ENCODE measurements at places on chromosomes 2 and 18. TPM values are rescaled to one million over a fixed set of nuclear protein-coding genes. Genes with fewer than 3 reads are reported as not detected.
A peak's percentile ranks its signal among the peaks of the same experiment; 100 is the strongest.

- no peak for DNase-seq
Measured at GRCh38 chr2:221464971-221465370, 107.1 kb downstream of the EPHA4 start.

GRCh38 chr18:67428805-67429204 is 87.7 kb downstream of the DSEL start:
- no peak for DNase-seq

Gene C2orf81
- 1.4 TPM for total RNA-seq

Gene SERPINB12
- total RNA-seq, result not detected

- no peak for DNase-seq
Measured at GRCh38 chr2:179843541-179843940, 17.9 kb downstream of the ZNF385B start.

Gene EPG5
- 6.2 TPM for total RNA-seq

DNA sequence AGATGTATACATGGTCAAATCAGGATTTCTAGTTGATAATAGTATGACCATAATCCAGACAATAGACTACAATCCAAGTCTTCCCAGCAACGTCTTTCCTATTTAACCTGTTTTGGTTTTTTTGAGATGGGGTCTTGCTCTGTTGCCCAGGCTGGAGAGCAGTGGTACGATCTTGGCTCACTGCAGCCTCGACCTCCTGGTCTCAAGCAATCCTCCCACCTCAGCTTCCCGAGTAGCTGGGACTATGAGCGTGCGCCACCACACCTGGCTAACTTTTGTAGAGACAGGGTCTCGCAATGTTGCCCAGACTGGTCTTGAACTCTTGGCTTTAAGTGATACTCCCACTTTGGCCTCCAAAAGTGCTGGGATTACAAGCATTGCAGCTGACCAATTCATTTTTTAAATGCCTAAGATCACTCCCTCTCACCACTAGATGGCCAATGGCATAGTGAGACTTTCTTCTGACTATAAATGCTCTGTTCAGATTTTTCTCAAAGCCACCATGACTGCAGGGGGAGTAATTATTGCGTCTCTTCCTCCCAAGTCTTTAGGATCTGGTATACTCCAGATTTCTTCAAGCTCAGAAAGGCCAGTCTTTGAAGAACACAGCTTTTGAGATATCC is 47.6 kb downstream of the HNRNPLL start:
- DNase-seq, result no peak

Gene FIGN
- 0.57 TPM for total RNA-seq

Gene STARD7
- total RNA-seq, result 199 TPM

DNA sequence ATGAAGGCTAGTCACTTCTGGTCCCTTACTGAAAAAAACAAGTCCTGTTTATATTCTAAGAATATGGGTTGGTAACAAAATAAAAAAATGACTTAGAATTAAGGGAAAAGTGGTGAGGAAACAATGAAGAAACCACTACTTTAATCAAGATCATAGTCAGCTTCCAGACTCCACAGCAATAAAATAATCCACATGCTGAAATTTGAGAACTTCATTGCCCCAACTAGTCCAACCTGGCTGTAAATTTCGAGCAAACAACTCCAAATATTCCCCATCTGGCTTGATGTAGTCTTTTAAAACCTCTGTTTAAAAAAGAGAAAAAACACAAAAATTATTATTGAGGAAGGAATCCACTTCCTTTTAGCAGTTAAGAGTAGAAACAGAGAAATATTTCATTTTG is 32.5 kb downstream of the METTL4 start:
- DNase-seq, result no peak

GRCh38 chr2:16713011-16713423 is 47.4 kb upstream of the CYRIA start:
- no peak for DNase-seq

- DNase-seq, result no peak
Measured at GRCh38 chr2:101349893-101350662, 37.2 kb downstream of the CREG2 start.

- DNase-seq, result no peak
Measured at GRCh38 chr18:73742957-73743356, 404.7 kb downstream of the FBXO15 start.

GRCh38 chr2:119598596-119599263 is 54.5 kb downstream of the CFAP221 start:
- no peak for DNase-seq

Gene ACMSD
- total RNA-seq, result not detected

Gene KYNU
- 11.7 TPM for total RNA-seq

Gene APCDD1
- 0.23 TPM for total RNA-seq

Gene THSD7B
- not detected for total RNA-seq

Gene ATP8B1
- total RNA-seq, result 5.2 TPM

DNA sequence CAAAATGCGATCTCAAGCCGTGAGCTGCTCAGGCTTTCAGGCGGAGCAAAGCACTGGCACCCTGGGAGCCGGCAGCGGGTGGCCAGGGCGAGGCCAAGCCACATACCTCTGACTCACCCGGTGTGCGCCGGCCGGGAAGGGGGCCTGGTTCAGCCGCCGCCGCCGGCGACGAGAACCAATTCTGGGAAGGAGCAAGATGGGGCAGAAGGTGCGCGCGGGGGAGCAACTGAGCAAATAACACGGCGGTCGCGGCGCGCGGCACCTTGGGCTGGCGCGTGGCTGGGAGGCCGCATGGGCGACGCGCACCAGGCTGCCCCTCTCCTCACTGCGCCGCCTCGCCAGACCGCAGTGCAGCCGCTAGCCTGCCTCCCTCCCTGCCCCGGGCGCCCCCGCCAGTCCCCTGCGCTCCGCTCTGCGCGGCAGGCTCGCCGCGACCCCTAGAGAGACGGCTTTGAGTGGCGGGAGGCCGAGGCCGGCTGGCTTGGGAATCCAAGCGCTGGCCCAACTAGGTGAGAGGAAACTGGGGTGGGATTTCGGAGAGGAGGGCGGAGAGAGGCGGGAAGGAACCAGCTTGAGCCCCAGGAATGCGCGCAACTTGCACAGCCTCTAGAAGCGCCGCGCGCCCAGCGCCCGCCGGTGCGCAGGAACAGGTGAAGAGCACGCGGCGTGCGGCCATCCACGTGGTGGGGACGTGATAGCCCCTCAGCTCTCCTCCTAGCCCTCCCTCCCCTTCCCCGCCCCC is 3.2 kb downstream of the NRP2 start:
- DNase-seq, result peak; percentile 91

- no peak for DNase-seq
Measured at GRCh38 chr18:29512761-29513160, 1335.8 kb upstream of the CDH2 start.

GRCh38 chr2:201057715-201058248 is 13.7 kb downstream of the HYCC2 start:
- DNase-seq, result no peak

GRCh38 chr2:192735447-192735846 is 540.7 kb upstream of the TMEFF2 start:
- DNase-seq, result no peak

DNA sequence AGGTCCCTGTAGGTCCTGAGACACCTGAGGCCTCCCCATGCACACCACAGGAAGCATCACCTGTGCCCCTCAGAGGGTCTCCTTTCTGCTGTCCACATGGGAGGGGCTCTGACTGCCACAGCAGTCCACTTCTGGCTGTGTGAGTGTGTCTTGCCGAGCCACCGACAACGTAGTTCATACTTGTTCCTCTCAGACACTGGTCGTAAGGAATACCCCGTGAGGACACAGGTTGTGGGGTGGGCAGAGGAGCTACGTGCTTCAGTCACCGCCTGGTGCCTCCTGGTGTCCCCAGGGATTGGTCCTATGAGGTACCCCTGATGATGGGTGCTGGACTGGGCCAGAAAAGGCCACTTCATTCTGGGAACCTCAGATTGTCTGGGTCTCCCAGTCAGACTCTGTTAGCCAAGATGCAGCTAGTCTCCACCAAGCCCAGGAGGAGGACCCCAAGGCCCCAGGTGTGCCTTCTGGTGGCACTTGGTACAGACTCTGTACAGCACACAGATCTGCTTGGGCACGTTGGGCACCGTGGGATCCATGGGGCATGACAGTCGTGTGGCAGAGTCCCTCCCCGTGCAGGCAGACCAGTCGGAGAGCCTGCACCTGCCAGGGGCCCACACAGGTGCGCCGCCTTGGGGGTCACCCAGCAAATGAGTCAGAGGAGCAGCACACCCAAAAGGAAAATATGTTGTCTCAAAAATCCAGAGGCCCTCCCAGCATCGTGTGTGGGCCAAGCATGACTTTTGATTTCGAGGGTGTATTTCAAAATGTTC is 2.5 kb downstream of the ARHGEF4 start:
- DNase-seq, result no peak

DNA sequence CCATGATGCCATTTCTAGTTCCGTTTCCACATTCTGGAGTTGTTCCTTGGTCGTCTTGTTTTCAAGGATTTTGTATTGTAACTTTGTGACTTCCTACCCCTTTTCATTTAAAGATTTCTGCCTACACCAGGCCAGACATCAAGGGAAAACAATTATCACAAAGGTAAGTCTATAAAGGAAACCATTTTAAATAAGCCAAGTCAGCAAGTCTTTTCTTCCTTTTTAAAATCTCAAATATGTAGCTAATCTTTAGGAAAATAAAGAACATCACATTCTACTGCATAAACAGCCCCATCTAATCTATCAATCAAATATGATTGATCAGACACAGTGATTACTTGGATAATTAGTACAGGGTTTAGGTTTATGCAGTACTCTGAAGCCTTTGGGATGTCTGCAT is 35.8 kb upstream of the INSIG2 start:
- DNase-seq, result no peak

GRCh38 chr18:72613534-72613930 is 69.4 kb upstream of the CBLN2 start:
- DNase-seq, result no peak

DNA sequence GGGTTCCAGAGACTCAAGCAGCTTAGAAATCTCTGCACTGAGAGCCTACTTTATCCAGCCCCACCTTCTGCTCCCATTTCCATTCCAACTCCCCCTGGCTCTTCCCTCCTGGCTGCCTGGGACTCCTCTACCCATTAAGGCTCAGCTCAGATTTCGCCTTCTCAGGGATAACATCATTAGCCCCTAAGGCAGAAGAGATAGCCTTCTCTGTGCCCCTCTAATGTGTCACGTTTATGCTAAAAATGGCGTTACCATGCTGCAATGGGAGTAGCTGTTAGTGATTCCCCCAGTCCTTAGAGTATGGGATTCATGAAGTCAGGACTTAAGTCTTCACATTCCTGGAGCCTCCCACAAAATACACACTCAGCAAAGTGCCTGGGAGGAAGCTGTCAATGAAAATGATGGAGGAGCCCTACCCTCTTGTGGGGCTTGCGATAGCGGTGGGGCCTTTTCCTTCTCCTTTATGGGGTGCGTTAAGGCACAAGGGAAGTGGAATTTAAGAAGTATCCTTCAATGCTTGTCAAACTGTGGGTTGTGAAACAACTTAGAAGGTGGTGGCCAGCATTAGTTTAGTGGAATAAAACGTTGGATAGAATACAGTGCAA is 144.7 kb upstream of the COPS8 start:
- DNase-seq, result no peak

DNA sequence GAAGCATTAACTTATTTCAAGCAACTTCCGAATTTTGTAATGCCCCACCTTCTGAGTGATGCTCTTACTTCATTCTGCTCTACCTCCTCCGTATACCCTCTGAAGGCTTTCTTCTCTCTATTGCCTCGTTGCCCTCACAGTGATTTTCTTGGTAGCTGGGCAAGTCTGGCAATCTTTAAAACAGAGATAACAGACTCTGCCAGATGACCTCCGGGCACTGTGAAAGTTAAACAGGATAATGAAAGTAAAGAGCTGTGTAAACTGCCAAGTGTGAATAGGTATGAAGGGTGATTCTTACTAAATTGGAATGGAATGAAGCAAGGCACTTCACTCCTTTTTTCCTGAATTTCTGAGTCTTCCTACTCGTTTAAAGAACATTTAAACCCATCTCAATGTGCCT is 207.3 kb upstream of the GYPC start:
- no peak for DNase-seq

DNA sequence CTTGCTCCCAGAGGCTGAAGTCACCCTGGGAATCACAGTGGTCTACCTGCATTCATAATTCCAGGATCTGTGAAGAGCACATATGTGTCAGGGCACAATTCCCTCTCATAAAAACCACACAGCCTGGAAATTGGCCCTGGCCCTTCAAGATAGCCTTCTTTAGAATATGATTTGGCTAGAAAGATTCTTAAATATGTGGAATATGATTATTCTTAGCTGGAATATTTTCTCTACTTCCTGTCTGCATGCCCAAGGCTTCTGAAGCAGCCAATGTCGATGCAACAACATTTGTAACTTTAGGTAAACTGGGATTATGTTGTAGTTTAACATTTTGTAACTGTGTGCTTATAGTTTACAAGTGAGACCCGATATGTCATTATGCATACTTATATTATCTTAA is 24.2 kb downstream of the ICOS start:
- no peak for DNase-seq

GRCh38 chr2:37625796-37626571 is 45.5 kb downstream of the CDC42EP3 start:
- peak; percentile 75 for DNase-seq

DNA sequence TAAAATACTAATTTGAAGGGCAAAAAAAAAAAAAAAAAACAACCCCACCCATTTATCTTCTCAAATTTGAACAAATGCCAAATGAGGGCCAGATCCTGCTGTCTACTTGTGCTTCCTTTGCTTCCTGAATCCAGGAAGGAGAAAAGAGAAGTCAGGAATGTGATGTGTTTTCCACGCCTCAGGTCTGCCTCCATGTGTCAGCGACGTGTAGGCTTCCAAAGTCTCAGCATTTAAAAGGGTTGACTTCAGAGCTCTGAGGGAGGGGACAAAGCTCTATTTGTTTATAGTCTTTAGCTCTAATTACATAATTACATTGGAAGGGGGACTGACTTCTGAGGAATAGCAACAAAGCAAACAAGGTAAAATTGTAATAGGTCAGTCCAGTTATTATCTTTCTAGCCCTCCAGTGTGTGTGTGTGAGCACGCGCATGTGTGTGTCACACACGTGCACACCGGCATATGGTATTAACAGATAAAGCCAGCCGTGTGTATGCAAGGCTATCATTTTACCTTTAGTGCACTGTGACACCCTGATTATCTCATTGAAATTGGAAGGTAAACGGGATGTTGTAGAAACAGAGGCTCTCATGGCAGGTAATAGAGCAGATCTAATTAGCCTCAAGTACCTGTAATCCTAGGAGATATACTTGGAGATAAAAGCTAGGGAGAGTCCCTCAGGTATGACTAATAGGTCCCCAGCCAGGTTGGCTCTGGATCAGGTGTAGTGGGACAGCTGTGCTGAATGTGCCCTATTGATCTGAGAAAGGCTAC is 911.4 kb upstream of the ZEB2 start:
- DNase-seq, result peak; percentile 13

GRCh38 chr2:42962508-42962953 is 170.1 kb upstream of the HAAO start:
- no peak for DNase-seq

Gene RPIA
- 7.6 TPM for total RNA-seq

Gene OR6B3
- total RNA-seq, result not detected

Gene ACKR3
- 5.4 TPM for total RNA-seq

GRCh38 chr18:70291295-70291574 is 2.4 kb downstream of the SOCS6 start:
- DNase-seq, result no peak

GRCh38 chr2:236014408-236015131 is 153.6 kb downstream of the GBX2 start:
- DNase-seq, result no peak
